ENCODE measurements at places on chromosomes 5 and 9.

DNA sequence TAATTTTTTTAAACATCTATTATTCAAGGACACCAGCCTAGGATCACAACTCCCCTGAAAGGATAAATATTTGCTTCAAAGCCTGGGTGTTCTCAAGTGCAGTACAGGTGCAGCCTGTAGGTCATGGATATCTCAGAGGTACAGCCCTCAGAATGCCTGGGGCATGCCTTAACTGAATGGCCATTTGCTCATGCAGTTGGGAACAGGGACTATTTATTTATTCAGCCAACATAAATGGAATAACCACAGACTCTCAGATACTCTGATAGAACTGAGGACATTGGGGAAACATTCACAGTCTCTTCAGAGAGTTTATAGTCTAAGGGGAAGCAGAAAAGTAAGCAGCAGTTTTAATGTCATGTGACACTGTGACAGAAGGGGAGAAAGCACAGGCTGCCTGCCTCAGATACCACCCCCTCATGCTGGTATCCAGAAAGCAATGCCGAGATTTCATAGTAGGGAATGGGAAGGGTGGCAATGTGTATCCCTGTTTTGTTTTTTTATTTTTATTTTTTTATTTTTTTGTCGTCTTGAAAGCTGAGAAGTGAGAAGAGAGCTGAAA lies 112.6 kb downstream of the MACIR start:
- DNase-seq = no peak

DNA sequence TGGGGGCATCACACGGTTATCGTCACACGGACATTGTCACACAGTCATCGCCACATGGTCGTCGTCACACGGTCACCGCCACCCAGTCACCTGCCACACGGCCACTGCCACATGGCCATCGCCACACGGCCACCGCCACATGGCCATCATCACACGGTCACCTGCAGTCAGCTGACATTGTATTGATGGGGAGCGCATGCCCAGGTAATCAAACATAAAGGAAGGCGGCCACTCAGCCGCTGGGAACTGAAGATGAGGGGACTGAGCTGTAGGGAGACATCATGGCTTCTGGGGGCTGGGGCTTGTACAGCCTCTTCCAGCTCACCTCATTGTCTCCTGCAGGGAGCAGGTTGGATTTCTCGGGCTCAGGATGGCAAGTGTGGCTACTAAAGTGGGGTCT lies 49.2 kb downstream of the MRPL36 start:
- no peak for DNase-seq

DNA sequence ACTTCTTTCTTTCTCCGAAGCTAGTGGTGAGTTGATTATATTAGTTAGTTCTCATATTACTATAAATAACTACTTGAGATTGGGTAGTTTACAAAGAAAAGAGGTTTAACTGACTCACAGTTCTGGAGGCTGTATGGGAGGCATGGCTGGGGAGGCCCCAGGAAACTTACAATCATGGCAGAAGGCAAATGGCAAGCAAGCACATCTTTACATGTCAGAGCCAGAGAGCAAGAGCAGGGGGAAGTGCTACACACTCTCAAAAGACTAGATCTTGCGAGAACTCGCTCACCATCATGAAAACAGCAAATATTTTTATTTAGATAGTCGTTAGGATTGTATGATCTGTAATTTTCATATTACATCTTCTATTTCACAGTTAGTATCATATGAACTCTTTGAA lies 711.2 kb downstream of the PTPRD start:
- no peak for DNase-seq

GRCh38 chr5:137560420-137560819 lies 61.3 kb upstream of the SPOCK1 start:
- DNase-seq = no peak

DNA sequence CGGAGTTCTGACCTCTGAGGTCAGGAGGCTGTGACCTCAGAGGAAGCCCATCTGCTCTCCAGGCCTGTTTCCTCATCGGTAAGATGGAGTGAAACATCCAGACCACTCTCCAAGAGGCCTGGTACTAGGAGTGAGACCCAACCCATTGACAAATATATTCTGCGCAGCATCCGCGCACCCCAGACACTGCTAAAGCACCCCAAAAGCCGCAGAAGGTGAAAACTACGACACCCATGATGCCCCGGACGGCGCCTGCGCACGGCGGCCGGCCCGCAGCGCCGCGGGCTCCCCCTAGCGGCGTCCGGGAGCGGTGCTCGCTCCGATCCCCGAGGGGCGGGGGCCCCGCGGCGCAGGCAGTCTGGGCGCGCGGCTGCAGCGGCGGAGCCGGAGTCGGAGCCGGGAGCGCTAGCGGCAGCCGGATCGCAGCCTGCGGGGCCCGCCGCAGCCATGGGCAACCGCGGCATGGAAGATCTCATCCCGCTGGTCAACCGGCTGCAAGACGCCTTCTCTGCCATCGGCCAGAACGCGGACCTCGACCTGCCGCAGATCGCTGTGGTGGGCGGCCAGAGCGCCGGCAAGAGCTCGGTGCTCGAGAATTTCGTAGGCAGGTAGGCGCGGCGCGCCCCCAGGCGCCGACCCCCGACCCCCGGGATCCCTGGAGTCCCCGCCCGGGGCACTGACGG lies at the start of gene DNM1:
Gene DNM1 (plus strand): TSS at position 356 of the 683 bp plus-strand sequence. CDS start 92 bp downstream, at position 448.
- DNase-seq = peak; percentile 49

GRCh38 chr9:119907056-119907455 lies 537.8 kb upstream of the BRINP1 start:
- DNase-seq = no peak

GRCh38 chr5:168925160-168925559 lies 346.0 kb upstream of the PANK3 start:
- DNase-seq = no peak

DNA sequence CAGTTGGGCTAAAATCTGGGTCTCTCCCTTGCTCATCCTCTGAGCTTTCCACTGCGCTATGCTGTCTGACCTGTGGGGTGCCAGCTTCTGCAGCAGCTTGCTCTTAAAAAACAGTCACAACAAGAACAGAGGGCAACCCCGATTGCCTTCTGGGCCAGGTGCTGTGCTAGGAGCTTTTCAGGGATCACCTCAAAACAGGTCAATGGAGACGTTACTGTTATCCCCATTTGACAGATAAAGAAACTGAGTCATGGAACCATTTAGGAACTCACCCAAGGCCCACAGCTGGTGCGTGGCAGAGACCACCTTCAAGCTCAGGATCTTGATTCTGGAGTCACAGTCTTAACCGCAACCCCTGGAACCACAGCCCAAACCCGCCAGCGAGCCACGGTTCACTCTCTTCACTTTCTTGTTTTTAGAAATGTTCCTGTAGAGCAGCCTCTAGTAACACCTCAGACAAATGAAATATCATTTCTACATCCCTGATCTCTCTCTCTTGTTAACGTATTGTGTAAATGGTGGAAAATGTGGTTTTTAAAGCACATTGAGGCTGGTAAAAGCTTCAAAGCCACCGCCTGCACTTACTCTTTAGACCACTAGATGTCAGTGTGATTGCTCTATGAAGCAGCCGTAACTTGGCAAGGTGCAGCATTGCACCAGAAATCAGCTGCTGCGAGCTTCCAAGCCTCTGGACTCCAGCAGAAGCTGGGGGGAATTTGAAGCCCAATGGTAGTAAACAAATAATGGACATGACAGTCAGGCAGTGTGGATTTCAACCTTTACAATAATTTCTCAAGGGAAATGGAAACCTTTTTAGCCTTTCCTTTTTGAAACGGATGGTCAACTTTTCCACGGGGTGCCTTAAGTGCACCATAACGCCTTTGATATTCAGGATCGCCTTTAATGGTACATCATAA lies 1.7 kb downstream of the FYB1 start:
- DNase-seq = peak; percentile 71

DNA sequence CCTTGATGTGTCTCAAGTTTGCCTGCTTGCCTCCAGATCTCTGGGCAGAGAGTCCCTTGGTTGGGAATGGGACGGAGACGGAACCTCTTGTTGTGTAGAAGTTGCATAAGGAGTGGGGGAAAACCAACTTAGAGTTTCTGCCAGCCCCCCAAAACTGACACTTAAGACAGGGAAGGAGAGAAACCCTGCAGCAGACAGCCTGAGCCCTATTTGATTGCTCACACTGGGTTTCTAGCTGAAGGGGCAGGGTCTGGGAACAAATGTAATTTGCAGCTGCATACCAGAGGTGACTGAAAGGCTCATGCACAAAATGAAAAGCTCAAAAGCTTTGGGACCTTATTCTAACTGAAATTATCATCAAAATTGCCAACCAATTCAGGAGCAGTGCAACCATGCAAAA lies 254.5 kb downstream of the RASEF start:
- DNase-seq = no peak

DNA sequence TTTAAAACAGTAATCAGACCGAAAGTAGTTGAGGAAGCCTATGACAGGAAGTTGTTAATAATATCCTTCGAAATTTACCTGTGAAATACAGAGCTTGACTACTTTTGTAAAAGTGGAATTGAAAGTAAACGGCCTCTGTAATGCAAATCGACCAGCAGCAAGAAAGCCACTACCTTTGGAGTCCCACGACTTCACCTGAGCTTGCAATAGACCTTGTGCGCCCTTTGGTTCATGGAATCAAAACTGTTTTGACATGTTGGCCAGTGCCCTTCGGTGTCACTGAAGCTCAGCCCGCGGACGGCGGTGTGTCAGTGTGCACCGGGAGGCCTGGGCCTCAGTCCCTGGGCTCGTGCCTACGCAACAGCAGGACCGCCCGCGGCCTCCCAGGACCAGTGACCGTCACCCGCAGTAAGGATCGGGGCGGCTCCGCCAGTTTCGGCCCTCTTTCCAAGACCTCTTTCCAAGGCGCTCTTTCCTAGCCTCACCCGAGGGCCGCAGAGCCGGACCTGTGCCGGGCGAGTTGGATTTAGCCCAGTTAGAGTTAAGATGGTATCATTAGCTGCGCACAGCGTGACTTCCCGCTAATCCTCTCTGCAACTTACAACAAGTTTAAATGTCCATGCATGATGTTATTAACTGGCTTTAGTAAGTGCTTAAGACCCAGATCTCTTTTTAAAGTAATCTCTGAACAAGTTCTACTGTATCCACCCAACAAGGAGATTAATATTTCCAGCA lies 223.3 kb downstream of the MEF2C start:
- DNase-seq = no peak

GRCh38 chr5:32004404-32004803 lies 169.7 kb downstream of the GOLPH3 start:
- DNase-seq = no peak

GRCh38 chr9:133861692-133862091 lies 123.5 kb upstream of the SARDH start:
- no peak for DNase-seq

- DNase-seq = no peak
Observed at GRCh38 chr5:2879701-2880100, 128.2 kb upstream of the IRX2 start.

- DNase-seq = no peak
Observed at GRCh38 chr9:137311171-137311985, 9.3 kb upstream of the NRARP start.

GRCh38 chr5:124952079-124952478 lies 205.6 kb upstream of the ZNF608 start:
- no peak for DNase-seq

- no peak for DNase-seq
Observed at GRCh38 chr5:124654418-124654817, 92.0 kb downstream of the ZNF608 start.

DNA sequence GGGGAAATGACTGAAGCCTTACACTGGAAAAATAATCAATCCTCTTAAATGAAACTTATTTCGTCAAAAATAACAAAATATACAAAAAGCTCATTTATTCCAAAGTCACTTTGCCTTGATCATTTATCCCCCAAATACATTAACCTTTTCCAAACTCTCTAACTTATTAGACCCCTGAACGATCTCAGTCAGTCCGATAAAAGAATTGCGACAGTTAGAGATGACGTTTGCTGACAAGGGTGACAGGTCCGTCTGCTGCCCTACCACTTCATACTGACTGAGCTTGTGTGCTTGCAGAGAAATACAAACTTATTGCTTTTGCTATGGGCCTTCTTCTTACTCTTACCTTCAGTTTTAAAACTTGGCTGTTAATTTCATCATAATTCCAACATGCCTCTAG lies 169.7 kb downstream of the ZDHHC21 start:
- DNase-seq = no peak

DNA sequence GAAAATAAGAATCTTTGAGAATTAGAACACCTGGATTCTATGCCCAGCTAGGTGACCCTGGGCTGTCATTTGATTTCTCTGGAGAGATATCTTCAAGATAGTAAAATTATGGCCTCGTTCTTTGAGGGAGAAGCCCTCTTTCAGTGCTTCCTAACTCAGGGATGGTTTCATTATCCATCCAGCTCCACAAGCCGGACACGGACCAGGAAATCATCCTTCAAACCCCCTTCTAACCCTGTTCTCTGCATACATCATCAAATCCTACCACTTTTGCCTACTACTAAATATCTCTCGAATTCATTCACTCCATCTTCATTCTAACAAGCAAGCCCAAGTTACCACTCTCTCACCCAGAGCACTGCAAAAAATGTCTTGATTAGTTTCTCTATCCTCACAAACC lies 57.2 kb downstream of the MAPKAP1 start:
- no peak for DNase-seq

Measured in stimulated activated CD4-positive, alpha-beta T cell treated with anti-CD3 and anti-CD28 coated beads, Interleukin-2, amount 100 ng/mL, for 4 hours (primary cell).